ENCODE measurements at places on chromosomes 7 and 10.

- DNase-seq, result no peak
These were observed 112.8 kb downstream of the PARD3 start for GRCh38 chr10:34702093-34702937.

- no peak for DNase-seq
These were observed 279.6 kb downstream of the PPP1R3A start for GRCh38 chr7:113639221-113639620.

DNA sequence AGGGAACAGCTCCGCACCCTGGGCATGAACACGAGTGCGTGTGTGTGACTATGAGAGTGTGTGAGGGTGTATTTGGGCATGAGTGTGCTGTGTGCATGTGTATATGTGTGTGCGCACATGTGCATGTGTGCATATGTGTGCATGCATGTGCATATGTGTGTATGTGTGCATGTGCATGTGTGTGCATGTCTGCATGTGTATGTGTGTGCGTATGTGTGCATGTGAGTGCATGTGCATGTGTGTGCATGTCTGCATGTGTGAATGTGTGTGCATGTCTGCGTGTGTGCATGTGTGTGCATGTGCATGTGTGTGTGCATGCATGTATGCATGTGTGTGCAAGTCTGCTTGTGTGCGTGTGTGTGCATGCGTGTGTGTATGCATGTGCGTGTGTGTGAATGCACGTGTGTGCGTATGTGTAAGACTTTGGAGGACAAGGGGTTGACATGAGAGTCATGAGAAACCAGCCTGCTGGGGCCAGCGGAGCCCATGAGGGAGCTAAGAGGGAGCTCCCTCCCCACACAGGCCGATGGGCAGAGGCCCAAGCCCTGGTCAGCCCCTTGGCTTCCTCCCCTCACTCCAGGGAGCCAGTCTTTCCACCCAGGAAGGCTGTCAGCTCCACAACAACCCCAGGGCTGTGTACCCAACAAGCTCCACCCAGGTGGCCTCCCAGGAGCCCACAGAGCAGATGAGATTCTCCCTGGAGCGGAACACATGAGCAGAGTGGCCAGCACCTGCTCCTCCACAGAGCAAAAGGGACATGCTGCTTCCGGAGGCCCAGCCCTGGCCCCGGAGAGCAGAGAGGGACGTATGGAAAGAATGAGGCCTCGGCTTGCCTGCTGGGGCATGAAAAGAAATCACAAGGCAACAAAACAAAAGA is 142.5 kb upstream of the PPP2R2D start:
- no peak for DNase-seq

DNA sequence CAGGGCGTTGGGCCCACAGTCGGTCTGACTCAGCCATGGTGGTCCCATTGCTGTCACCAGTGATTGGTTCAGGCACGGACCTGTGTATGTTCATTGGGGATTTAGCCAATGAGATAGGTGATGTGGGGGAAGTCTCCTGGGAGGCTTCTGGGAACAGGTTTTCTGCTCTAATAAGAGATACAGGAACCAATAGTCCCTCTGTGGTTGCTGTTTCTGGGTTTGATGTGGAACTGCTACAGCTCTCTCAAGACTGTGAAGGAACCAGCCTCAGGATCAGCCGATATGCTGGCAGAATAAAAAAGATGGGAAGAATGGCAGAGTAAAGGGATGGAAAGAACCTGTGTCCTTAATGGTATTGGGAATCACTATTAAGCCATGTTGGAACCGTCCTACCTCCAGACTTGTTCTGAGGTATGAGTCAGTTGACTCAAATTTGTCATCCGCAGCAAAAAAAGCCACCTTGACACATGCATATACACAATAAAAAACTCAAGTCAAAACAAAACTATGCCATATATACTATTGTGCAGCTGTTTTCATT is 70.6 kb downstream of the MCMBP start:
- no peak for DNase-seq

- DNase-seq, result no peak
These were observed 1.4 kb downstream of the UBE2D1 start for GRCh38 chr10:58336242-58336641.

- DNase-seq, result no peak
These were observed 11.9 kb upstream of the SFR1 start for GRCh38 chr10:104109908-104110662.

DNA sequence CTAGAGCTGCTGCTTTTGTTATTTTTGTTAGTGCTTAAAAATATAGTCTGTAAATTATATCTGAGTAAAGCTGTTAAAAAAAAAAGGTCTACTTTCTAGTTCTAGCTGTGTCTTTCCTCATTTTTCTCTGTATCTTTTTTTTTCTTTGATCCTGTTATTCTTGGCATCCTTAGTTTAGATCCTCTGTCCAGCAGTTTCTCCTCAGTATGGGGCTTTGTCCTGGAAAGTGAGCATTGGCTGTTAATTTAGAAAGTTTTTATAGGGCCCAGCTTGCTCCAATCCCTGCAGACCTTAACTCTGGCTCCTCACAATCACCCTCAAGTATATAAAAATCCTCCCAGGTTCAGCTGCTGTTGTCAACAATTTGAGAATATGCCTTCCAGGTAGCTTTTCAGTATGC is 23.5 kb downstream of the DDX50 start:
- DNase-seq, result no peak

GRCh38 chr10:12500381-12501303 is 151.3 kb downstream of the CAMK1D start:
- DNase-seq, result no peak

DNA sequence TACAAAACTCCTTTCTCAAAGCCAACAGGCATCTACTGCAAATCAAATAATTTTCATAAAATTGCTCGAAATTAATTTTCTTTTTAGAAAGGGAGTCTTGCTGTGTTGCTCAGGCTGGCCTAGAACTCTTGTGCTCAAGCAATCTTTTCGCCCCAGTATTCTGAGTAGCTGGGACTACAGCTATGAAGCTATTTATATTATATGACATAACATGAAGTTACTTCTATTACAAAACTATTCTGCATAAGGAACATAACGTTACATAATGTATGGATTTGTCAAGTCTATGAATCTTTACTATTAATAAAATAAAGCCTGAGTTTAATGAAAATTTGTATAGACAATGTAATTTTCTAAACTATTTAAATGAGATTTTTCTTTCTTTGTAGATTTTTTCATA is 415.0 kb downstream of the PARD3 start:
- no peak for DNase-seq
